Activated CD4-positive, alpha-beta T cell treated with anti-CD3 and anti-CD28 coated beads, Interleukin-2, amount 50 U/mL, for 1 hour (primary cell): ENCODE measurements at places on chromosomes 1 and 21.

GRCh38 chr1:241389400-241389799 lies 32.4 kb upstream of the RGS7 start:
- no peak for DNase-seq

GRCh38 chr1:110308247-110308646 lies 30.9 kb upstream of the RBM15 start:
- DNase-seq = no peak

DNA sequence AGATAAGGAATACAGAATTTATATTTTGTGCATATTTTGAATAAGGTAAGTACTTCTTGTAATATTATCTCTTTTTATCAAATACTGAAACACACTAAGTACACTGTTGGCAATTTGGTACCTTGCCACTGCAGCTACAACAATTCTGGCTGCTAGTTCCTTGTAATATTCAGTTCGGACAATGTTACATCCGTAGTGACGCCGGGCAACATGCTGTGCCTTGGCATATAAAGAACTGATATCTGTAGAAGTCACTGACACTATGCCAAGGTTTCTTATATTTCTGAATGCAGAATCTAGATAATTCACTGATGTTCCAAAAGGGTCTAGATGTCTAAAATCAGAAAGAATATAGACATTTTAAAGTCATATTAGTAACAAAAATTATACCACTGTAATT lies 17.5 kb downstream of the TRMT1L start:
- no peak for DNase-seq

GRCh38 chr1:86339906-86340305 lies 56.2 kb downstream of the ODF2L start:
- DNase-seq = no peak
